ENCODE measurements at places on chromosomes 3 and 15. TPM values are rescaled to one million over a fixed set of nuclear protein-coding genes. Genes with fewer than 3 reads are reported as not detected.

AMT gene
- 4.8 TPM for total RNA-seq

TMC3 gene
- total RNA-seq = not detected

GLCE gene
- 3.0 TPM for total RNA-seq

ACTL6A gene
- total RNA-seq = 106 TPM

SEC11A gene
- total RNA-seq = 116 TPM

ADIPOQ gene
- total RNA-seq = not detected
